ENCODE measurements at places on chromosomes 11 and 22.
A peak's percentile ranks its signal among the peaks of the same experiment; 100 is the strongest.

DNA sequence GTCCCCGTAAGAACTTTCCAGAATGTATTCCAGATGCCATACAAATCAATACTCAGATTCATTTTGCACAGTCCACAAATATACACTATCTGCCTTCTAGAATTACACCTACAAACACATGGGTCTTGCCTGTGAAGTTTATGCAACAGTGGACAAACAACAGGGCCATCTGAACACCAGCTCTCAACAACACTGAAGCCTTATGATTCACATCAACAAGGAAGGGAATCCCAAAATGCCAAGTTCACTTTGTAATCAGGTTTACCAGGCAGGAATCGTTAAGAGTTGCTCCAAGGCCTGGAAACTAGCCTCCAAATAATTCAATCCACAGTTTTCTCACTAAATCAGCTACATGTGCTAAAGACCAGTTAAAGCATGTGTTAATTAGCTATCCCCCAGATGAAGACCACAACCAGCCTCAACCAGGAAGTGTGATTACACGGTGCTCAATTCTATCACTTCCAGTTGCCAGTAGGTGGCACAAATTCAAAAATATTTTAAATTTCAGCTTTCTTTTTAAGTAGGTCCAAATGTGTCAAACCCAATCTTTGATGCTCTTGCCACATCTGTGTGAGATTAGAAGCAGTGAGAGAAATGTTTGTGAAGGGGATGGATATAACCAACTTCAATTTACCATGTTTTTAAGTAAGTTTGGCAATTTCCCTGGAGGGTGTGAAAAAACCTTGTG, 139.1 kb upstream of the BDNF start:
- no peak for DNase-seq

- no peak for DNase-seq
These were observed 3.4 kb downstream of the CD82 start for GRCh38 chr11:44568658-44569473.

DNA sequence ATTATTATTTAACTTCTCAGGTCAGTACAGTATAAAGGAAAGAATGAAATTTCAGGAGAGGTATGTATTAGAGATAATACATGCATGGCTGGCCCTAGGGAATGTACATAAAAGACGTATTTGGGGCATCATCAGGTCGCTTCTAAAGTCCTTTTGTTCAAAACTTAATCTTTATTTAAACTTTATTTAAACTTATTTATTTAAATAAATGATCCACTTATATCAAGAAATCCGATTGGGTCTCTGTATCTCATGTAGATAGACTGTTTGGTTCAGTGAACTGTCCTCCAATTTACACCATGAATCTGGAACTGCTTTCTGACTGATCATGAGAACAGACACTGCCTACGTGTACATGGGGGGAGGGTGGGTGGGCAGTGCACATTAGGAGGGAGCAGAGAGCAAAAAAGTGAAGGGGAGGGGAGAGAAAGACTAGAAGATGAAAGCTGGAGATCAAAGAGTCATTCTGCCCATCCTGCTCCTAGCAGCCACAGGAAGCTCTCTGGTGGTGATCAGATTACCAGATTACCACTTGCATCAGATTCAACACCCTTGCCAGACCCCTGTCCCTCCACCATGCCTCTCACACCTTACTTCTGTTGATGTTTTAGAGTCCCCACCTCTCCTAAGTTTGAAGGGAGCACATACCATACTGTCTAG, 92.1 kb upstream of the MTMR2 start:
- no peak for DNase-seq

DNA sequence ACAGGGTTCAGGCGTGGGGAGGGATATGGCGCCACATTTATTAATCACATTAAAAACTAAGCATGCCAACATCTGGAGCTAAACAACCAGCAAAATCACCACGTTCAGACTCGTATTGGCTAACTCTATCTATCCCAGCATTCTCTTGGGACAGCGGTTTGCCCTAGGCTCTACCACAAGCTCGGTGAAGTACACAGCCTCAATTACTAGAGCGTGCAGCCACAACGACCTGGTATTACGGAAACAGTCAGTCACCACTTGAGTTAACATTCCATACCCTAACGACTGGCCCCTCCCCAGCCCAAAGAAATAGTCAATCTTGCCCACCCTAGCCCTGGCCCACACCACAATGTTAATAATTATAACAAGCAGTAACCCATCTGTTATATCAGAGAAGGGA, 32.1 kb downstream of the APOL5 start:
- DNase-seq: no peak

DNA sequence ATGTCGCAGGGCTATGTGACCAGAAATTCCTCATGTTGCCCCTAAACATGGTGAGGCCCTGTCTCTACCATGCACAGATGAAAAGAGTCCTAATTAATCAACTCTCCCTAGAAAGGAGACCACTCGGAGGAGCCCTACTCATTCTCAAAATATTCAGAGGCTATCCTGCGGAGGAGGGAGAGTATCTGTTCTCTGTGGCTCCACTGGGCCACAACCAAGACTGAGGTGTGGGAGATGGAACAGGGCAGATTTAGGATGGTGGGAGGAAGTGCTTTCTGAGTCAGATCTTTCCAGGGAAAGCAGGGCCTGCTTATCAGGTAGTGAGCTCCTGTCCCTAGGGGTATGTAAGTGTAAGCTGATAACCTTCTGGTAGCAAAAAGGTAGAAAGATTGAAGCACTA, 37.0 kb upstream of the PRDM11 start:
- no peak for DNase-seq

- no peak for DNase-seq
These were observed 15.4 kb upstream of the CASTOR1 start for GRCh38 chr22:30304495-30305244.

GRCh38 chr11:80241766-80242165, 800.9 kb upstream of the TENM4 start:
- no peak for DNase-seq

DNA sequence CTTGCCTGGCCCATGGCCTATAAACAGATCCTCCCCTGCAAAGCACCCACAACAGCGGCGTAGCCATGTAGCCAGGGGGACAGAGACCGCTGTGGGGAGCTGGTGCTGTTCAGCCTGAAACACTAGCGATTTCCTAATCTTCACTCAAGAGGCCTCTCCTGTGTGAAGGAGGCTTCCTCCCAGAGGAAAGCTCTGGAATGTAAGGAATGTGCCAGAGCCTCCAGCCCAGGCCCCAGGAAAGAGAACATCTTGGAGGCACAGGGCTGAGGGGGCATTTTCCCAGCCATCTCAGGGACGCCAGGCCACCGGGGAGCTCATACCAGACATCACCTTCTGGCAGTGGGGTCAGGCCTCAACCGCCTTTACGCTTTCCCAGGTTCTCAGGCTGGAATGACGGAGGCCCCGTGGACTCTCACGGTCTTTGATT, 24.0 kb downstream of the MIAT start:
- DNase-seq: no peak

GRCh38 chr11:35166369-35167360, 27.7 kb downstream of the CD44 start:
- DNase-seq: no peak

DNA sequence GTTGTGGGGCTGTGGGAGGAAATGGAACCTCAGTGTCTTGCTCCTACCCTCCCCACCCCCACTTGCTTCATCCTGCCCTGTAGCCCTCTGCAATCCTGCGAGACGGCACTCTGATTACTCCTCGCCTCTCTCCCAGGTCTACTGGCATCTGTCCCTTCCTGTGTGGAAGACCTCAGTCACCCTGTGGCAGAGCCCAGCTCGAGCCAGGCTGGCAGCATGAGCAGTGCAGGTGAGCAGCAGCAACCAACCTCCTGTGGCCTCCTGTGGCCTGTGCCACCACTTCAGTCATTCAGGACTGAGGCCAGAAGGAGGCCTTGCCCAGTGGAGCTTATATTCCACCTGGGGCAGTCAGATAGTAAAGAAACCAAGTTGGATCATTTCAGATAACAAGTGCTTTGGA, 14.7 kb upstream of the MAPK8IP1 start:
- DNase-seq: no peak

DNA sequence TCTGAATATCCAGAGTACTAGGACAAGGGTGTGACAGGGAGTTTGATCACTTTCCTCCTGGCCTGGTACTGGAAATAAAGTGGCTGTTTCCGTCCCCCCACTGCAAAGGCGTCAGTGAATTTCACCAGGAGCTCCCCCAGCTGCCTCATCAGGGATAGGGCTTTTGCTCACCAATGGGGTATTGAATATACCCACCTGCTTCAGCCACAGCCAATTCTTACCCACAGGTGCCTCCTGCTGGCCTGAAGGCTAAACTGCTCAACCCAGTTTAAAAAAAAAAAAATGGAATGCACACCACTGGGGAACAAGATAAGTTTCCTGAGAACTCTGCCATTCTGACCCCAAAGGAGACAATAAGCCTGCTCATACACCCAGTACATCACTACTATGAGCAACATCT, 65.3 kb upstream of the MS4A8 start:
- DNase-seq: no peak

- DNase-seq: no peak
These were observed 101.9 kb upstream of the OR4B1 start for GRCh38 chr11:48114740-48115139.

DNA sequence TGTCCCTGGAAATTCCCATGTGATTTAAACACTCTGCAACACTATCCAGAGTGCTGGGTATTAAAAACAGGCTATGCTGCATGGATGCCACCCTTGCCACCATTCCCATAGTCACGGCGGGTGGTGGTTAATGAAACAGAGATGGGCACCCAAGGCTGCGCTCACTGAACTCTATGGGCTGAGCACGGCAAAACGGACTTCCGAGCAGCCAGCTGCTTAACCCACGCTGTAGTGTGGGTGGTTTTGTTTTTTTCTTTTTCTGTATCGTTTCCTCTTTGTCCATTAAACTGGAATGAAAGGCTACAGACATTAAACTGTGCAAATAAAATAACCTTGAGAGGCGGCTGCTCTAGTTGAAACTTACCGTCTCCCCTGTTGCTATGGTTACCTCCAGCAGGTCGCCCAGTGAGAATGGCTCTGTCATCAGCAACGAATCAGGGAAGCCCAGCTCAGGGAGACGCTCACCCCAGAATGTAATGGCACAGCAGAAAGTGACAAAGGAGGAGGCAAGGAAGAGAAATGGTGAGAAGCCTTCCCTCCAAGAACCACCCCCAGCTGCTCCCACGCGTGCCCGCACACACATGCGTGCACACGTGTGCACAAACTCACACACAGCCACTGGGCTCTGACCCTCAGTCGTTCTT, 102.1 kb downstream of the C11orf91 start:
- DNase-seq: peak; percentile 97

DNA sequence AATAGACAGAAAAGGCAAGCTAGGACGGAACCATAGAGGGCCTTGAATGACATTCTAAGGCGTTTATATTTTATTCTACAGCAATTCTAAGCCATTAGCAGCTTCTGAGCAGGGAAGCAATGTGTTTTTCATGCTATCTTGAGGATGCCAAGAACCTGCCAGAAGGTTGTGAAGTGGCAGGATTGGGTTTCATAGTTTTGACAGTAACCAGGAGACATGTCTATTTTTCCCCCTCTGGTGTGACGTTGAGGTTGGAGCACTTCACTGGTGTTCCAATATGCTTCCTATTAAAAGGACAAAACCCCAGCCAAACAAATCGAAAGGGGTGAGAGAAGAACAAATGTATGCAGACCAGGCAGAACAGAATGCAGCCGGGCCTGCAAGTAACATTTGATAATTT, 148.2 kb downstream of the SPATA19 start:
- no peak for DNase-seq

DNA sequence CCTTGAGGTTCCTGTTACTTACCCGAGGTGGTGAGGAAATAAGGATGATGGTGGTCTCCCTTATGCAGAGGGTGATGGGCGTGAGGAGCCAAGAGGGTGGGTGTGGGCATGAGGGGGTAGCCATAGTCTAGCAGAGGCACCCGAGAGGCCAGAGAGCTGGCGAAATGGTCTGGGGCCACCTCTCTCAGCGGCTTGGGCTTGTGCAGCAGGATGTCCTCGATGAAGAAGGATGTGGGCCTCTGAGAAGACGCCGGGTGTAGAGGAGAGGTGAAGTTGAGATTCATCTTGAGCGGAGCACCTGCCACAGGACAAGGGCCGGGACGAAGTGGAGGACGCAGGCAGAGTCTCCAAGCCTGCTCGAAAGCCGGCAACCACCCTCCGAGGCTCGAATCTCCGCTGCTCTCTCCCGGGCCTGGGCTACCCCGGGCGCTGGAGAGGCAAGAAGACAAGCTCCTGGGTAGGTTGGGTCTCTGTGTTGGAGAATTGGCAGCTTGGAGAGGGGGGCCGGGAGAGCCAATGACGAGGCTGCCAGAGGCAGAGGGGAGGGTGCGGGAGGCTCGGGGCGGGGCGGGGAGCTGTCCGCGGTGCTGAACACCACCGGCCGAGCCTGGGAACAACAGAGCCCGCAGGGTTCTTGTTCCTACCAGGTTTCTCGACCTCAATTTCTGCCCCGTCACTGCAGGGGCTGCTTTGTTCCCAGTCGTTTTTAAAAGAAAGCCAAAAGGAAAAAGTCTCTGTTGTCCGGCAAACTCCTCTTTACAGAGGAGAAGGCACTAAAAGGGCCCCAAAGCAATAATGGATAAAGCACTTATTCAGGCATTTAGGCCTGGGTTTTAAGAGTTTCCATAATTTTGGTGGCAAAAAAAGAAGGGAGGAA, at the start of gene BSX:
Gene BSX (minus strand): TSS at position 447 of the 877 bp plus-strand sequence. CDS start 163 bp downstream, at position 284.
- no peak for DNase-seq

GRCh38 chr22:24894220-24894975, 52.1 kb downstream of the LHFPL7 start:
- DNase-seq: peak; percentile 83

- no peak for DNase-seq
These were observed at the start of gene FOLR2 for GRCh38 chr11:72216638-72217037. Gene FOLR2, plus strand, starts transcription at chr11:72216794. Its CDS starts 1,791 bp downstream, at chr11:72218585.

- DNase-seq: no peak
These were observed 77.3 kb upstream of the ATXN10 start for GRCh38 chr22:45594123-45594941.

DNA sequence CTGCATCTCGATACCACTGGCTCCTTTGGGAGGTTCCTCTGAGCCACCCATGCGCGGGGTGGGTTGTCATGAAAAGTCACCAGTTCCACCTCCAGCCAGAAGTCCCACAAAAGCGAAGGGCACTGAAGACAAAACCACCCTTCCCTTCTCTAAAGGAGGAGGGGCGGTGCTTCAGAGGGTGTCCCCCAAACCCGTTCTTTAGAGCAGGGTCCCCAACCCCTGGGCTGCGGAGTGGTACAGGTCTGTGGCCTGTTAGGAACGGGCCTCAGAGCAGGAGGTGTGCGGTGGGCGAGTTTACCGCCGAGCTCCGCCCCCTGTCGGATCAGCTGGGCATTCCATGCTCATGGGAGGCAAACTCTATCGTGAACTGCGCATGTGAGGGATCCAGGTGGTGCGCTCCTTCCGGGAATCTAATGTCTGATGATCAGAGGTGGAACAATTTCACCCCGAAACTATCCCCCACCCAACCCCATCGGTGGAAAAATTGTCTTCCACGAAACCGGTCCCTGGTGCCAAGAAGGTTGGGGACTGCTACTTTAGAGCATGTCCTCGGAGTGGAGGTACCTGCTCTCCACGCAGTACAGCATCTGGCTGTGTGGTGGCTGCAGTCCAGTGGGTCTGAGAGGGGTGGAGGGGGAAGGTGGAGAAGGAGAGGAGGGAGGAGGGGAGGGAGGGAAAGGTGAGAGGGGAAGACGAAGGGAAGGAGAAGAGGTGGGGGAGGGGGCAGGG, 72.9 kb upstream of the SEPTIN5 start:
- DNase-seq: no peak
